Kidney (tissue), 22 donors: ENCODE measurements at places on chromosomes 3 and 15.

DNA sequence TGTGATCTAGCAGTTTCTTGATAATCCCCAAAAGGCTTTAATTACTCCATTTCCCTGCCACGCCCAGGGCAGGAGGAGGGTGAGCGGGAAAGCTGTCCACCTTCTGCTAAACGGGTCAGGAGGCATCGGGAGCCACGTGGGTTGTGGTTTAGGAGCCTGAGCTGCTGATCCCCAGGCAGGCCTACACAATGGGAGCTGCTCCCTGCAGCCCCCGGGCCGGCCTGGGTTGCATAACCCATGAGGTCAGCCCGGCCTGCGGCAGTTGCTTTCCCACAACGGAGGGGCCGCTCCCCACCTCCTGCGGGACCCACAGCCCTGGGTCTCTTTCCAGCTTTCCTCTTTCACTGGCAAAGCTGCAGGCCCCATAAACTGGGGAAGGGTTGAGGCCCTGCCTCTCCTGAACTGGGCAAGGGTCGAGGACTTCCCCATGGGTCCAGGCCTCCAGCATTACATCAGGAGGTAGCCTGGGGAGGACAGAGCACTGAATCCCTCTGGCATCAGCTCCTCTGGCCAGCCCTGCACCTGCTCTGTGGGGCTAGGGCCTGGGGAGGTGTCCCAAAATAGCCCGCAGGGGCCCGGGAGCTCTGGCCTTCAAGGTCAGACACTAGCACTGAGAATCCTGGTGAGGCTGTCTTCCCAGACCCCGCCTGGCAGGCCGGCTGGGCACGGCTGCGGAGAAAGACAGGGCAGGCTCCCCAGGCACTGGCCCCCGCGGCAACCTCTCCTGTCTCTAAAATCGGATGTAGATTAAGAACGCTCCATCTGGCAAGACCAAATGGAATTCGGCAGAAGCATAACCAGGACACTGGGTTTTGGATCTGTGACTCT is 47.3 kb downstream of the ZDHHC19 start:
- DNase-seq, result no peak

GRCh38 chr3:178195824-178196223 is 340.4 kb upstream of the KCNMB2 start:
- no peak for DNase-seq

DNA sequence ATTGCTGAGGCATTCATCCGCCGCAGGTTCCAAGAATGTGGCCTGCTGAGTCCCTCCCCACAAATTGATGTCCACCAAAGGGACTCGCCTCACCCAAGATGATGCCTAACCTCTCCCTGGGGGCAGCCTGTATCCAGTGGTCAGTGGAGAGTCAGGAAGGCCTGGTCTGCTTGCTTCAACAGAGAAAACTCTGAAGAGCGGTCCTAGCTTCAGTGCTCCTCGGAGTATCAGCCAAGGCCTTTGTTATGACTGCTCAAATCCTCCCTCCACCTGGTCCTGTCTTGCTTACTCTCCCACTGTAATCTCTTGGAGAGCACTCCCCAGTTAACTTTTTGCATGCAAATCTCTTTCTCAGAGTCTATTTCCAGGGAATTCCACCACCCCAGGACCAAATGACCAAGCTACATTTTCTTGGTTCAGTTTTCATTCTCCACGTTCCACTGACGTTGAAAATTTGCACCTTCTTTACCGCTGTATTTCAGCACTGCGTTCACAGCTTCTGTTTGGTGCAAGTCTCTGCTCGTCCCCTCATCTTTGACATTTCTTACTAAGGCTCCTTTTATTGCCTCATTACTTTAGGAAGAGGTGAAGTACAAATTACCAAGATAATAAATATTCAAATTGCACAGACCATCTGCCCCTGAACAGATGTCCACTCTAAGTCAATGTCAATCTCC is 22.3 kb downstream of the CMTM7 start:
- no peak for DNase-seq

DNA sequence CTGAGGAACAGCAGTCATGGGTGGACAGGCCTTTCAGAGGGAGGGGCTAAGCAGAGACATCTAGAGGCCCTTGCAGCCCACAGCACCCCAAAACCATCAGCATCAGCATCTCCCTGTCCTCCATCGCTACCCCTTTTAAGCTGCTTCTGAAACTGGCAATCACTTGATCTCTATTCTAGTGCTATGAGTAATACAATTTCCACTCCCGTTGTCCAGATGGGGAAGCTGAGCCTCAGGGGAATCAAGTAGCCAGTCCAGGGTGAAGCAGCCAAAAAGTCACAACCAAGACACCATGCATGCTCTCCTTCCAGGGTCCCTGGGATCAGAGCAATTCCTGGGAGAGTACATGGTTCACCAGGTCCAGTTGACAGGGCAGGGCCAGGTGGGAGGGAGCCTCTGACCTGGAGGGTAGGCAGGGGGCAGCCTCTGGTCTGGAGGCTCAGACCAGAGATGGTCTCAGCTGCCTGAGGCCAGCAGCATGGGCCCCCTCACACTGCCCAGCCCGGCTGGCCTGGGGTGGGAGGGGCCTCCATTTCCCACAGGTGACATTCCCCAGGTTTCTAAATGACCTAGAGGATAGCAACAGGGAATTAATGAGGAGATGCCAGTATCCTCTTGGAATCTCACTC is 30.0 kb downstream of the KLHL25 start:
- no peak for DNase-seq

DNA sequence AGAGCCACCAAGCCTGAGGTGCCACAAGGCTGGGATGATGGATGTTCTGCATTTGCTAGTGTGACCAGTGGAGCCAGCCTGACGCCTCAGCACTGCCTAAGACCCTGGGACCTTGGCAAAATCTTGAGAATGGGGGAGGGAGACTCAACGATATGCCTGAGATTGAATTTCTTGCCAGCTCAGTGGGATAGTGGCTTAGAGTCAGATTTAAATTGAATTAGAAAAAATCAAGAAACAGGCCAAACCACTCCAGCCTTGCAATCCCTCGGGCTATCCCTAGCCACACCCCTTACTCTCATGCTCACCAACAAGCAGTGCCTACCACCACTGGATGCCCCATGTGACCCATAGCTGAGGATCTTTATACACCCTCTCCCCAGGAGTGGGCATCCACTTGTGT is 18.7 kb upstream of the PDE8A start:
- DNase-seq, result peak; percentile 35

DNA sequence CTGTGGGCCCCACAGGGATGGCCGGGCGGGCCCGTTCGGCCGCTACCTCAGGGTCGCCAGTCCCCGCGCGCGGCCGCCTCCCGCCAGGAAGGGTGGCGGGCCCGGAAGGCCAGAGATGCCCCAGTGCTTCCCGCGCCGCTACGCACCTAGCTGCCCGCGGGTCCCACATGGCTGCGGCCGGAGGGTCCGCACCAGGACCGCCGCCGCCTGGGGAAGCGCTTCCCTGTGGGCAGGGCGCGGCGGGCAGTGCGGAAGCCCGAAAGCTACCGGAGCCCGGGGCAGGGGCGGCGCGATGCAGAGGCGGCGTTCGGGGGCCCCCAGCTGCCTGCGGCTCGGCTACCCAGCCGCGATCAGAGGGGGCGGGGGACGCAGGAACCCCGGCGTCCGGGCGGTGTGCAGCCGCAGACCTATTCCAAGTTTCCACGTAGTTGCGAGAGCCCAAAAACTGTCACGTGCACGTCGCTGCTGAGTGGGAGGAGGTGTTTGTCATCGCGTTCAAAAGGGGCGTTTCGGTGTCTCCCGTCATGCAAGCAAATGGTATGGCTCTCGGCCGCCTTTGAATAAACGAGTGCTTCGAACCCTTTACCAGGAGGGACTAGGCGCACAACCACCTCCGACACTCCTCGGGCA is at the start of gene TRANK1:
TRANK1 (minus strand) TSS at position 414 of the 630 bp plus-strand sequence; CDS start at position 169, 245 bp downstream.
- DNase-seq, result peak; percentile 79

GRCh38 chr3:183370391-183370790 is 58.0 kb downstream of the MCF2L2 start:
- DNase-seq, result no peak

GRCh38 chr3:71444028-71444860 is 139.3 kb downstream of the FOXP1 start:
- no peak for DNase-seq

GRCh38 chr3:85337895-85338294 is 379.1 kb downstream of the CADM2 start:
- DNase-seq, result no peak

DNA sequence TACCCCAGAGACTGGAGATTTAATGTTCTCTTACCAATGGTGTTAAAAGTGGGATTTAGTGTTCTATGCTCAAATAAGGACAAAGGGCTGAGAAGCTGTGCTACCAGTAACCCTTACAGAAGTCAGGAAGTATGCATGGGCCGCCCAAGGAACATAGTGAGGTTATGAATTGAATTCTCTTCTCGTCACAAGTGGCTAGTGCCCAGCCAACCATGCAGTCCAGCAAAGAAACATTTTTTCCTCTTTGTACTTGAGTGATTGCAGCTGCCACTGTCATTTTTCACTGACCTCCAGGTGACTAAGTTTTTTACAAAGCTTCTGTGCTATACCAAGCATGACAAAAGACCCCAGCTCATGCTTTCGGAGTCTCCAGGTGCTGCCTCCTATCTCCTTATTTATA is 110.6 kb upstream of the DCBLD2 start:
- DNase-seq, result peak; percentile 51

- no peak for DNase-seq
Measured at GRCh38 chr3:3109407-3110298, 521 bp downstream of the IL5RA start.

DNA sequence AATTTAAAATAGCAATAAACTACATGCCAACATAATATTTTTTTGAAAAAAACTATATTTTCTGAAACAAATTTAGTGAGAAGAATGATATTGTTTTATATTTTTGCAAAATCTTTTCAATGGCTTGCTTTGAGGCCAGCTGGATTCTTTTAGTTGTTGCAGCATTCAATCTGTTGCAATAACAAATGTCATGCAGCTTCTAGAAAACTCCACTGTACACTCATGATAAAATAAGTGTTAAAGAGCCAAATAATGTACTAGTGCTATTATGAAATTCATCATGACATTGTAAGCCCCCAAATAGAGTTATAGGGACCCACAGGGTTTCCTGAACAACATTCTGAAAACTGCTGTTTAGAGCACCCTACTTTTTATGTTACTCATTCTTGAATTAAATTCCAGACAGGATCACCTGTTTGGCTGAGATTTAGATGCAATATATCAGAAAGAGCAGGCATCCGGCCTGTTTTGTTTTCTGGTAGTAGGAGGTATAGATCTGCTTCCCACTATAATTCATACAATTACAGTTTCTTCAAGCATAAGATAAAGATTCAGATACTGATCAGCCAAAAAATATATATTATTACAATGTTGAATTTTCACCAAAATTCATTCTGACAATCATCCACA is 703.0 kb upstream of the ZNF385D start:
- no peak for DNase-seq

- no peak for DNase-seq
Measured at GRCh38 chr15:68641376-68641775, 62.6 kb downstream of the CORO2B start.

GRCh38 chr3:126375835-126376331 is 18.7 kb upstream of the KLF15 start:
- DNase-seq, result peak; percentile 52

- DNase-seq, result no peak
Measured at GRCh38 chr15:68326711-68327354, 49.3 kb downstream of the FEM1B start.

- peak; percentile 63 for DNase-seq
Measured at GRCh38 chr15:51155891-51156290, 61.2 kb upstream of the TNFAIP8L3 start.

GRCh38 chr3:123533554-123534159 is 51.2 kb downstream of the HACD2 start:
- DNase-seq, result no peak

DNA sequence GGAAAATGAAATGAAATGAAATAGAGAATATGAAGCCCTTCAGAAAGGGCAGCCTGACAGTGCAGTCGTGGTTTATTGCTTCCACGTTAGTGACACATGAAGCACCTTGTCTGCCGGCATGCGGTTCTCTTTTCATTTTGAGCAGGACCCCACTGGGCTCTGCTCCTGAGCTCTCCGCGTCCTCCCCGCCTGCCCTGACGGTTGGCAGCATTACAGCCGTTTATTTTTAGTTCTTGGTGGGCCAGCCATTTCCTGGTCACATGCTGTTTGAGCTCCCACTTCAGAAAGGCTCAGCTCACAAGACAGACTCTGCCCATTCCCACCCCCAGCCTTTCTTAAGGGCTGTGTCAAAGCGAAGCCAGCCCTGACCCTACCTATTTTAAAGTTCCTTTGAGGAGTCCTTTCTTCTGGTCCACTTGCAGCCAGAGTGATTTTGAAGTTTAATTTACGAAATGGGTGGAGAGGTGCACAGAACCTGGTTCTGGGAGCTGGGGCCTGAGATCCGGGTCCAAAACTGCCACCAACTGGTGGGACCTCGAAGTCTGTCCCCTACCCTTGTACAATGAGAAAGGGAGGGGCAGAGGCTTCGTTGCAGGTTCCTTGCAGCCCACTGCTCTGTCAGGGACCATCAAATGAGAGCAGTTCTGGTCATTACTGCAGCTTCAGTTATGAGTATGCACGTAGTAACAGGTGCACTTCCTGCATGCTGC is 60.1 kb downstream of the MGLL start:
- no peak for DNase-seq

DNA sequence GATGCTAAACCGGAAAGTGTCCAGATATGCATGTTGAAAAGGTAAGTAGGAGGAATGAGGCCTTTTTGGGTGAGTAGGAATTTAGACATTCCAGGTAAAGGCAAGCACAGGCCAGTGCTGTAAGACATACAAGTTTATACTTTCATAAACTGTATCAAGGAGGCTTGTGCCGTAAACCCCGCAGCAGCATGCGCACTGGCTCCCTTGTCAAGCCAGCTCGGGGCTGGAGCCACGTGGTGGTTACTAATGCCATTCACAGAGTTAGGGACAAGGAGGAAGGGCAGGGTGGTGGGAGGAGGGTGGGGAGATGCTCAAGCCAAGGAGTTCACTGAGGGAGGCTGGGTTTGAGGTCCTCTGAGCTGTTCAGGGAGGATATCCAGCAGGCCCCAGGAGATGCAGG is 35.8 kb downstream of the PLD1 start:
- DNase-seq, result no peak

GRCh38 chr15:72231833-72232478 is 966 bp upstream of the PKM start:
- DNase-seq, result no peak

DNA sequence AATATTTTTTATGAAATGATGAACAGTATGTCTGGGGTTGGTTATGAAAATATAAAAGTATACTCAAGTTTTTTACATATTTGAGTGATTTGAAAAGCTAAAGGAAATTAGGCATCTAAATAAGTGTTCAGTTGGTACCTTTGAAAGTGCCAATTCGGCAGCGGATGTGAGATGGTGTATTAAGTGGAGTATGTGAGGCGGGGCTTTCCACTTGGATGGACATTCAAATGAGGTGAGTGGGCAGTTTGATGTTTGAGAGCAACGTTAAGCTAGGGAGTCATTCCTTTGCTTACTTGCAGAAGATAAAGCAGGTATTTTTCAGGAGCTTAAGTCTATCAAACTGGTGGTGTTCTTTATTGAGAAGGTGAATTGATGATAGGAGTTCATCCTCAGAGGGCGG is 189.0 kb upstream of the GOLIM4 start:
- DNase-seq, result no peak

- no peak for DNase-seq
Measured at GRCh38 chr3:12318758-12319621, 30.1 kb downstream of the PPARG start.

DNA sequence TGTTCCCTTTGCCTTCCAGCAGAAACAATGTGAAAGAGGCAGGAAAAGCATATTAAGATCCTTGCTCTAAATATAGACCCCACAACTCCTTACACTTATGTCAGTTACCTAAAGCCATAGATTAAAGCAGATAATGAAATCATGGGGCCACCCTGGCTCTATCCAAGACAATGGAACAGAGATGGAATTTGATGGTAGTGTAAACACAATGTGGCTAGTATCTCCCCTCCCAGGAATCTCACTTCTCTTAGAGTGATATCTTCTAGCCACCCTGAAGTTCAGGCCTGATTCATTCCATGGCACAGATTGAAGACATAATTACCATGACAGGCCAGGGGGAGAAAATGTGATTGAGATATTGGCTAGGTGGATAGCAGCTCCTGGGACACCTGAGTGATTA is 32.6 kb downstream of the GALNT15 start:
- no peak for DNase-seq
